Occipital lobe (tissue), 3 donors: ENCODE measurements at places on chromosomes 3 and 15. TPM values are rescaled to one million over a fixed set of nuclear protein-coding genes. Genes with fewer than 3 reads are reported as not detected.

DNA sequence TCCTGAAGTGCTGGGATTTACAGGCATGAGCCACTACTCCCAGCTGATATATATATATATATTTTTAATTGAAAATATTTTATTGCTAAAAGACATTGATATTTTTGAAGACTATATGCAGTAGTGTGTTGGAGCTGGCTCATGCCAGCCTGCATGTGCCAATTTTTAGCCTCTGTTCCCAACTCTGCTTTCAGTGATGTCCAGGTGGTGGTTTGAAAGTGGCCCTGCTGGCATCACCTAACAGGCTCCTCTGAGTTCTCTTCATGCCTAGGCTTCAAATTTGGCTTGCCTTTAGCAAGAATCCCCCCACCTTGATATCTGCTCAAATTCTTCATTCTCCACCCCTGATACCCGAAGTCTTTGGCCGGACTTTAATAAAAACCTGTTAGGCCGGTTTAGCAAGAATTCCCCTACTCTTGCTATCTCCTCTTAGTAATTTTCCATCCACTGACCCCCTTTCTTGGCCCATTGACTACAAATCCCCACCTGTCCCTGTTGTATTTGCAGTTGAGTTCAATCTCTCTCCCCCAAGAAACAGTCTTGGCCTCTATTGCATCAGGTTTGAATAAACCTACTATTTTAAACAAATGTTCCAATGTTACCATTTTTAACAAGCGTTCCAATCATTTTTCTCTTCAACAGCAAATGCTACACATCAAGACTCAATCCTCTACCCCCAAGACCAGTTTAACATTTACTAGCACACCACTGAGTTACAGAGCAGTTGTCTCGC, 23.9 kb upstream of the CTSH start:
- DNase-seq: no peak

GRCh38 chr15:58576657-58577056, 144.9 kb downstream of the LIPC start:
- no peak for DNase-seq

- no peak for DNase-seq
Measured at GRCh38 chr3:37944391-37944842, 46.2 kb upstream of the VILL start.

DNA sequence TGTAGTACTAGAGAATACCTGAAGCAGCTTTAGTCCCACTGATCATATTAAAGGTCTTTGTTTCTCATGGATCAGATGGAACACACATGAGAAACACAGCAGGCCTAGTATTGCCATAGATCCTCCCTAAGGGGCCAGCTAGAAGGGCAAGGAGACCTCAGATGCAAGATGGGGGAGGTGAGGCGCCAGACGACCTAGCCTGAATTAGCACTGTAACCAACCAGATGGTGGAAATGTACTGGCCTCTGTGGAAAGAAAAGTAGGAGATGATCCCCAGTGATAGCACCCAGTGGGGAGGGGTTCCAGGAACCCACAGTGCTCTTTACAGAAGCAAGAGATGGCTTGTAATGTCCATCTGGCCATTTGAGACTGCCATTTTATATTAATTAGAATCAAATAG, 138.2 kb upstream of the ZNF385D start:
- no peak for DNase-seq

DNA sequence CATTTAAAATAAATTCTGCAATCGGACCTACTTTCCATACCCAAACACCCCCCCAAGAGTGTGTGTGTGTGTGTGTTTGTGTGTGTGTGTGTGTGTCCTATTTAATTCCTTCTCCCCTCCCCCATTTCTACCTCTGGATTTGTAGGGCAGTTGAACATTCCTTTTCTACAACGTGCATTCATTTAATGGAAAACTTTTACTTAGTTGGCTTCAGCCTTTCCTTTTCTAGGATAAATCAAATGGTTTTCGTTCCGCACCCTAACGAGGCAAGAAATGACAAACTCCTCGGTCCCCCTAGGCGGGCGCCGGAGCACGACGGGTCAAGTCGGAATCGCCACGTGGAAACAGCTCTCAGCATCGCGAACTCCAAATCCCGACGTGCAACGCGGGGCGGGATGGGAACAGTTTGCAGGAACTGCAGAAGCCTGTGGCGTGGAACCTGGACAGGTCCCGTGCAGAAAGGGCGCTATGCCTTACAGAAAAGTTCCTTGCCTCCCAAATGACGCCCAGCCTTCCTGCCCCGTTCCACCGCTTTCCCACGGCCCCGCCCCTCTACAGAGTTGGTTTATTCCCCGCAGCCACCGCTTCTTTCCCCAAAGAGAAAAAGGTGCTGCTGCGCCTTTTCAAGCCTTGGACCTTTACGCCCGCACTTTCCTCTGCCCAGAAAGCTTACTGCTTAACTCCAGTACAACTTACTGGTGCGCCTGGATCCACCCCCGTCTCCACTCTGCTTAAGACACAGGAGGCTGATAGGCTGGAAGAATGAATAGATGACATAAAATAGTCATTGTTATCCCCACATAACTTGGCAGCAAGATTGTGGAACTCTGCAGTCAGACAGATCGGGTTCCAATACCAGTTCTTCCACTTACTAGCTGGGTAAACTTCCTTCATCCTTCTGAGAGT, 1.1 kb upstream of the EIF2B5 start:
- peak; percentile 73 for DNase-seq

Gene SLC2A2
- not detected for total RNA-seq

Gene FSIP1
- 14.7 TPM for total RNA-seq

Gene FBN1
- 27.9 TPM for total RNA-seq

Gene NEDD4
- total RNA-seq: 7.2 TPM

Gene ACAD11
- 36.0 TPM for total RNA-seq

Gene TRH
- total RNA-seq: 1.1 TPM
